Lung microvascular endothelial cell (primary cell): ENCODE measurements at places on chromosomes 5 and 9.

DNA sequence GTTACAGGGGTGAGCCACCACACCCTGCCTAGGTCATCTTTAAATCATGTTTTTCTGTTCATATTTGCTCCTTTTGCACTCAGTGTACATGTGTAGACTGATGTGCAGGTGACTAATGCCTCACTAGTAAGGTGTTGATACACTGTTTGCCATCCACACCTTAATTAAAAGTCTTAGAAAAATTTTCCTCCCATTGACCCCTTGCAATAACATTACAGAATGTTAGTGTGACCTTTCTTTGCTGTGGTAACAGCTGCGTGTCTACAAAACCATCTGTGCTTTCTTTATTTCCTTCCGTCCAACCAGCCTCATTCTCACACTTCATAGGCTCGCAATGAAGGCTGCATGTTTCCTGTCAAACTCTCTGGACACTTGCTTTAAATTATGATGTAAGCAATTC, 6.6 kb upstream of the CEMIP2 start:
- no peak for DNase-seq

- DNase-seq: no peak
Observed at GRCh38 chr5:25448646-25449045, 803.9 kb upstream of the CDH10 start.

GRCh38 chr9:34592895-34593601, 3.5 kb upstream of the CNTFR start:
- no peak for DNase-seq

GRCh38 chr5:72472031-72472430, 35.2 kb downstream of the ZNF366 start:
- no peak for DNase-seq

GRCh38 chr5:172141949-172142319, 46.1 kb downstream of the STK10 start:
- DNase-seq: no peak

DNA sequence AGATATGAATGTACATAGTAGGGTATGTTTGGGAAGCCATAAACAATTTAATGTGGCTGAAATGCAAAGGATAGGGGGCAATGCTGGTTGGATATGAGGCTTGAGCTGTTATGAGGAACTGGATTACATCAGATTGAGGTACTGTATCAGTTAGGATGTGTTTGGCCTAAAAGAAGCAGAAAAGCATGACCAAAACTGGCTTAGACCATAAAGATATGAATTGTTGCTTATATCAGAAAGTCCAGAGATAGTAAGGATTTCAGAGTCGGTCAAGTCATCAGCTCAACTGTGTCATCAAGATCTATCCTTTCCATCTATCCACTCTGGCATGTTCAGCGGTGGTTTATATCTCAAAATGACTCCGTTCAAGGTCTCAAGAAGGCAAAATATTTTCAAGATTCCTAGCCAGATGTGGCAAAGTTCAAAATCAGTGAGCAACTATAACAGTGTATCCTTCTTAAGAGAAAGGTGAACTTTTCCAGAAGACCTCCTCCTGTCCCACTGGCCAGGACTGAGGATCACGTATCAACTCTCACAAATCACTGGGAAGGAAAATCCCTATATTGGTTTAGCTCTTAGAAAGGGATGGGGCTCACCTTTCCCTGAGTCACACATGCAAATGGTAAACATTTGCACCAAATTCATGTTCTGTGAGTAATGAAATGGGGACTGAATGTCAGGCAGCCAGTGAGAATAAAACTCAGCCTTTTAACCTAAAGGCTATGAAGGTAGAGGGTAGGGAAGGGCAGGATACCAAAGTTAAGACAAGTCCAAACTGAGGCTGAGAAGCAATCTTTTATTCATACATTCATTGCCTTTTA, 257.8 kb downstream of the TRIM32 start:
- DNase-seq: no peak

- no peak for DNase-seq
Observed at GRCh38 chr5:171599957-171600612, 180.6 kb downstream of the FGF18 start.

DNA sequence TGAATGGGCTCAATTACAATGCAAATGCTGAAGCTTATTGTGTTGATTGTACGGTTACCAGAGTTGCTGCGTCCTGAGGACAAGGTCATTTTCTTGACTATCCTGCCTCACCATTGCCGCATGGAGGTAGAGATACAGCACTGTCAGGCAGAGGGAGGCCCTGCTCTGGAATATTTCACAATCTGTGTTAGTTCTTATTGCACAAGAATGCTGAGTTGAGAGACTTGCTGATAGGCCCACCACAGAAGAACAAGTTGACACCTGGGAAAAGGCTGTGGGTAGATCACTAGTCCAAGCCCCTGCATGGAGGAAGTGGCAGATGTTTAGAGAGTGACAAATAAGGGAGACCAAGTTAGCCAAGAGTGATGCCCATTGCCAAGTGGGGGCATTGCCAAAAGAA, 344.5 kb upstream of the ITGA1 start:
- DNase-seq: no peak

- DNase-seq: no peak
Observed at GRCh38 chr9:134231330-134231745, 67.0 kb upstream of the RNU6ATAC start.

- peak; percentile 35 for DNase-seq
Observed at GRCh38 chr5:112529525-112529924, 110.4 kb upstream of the EPB41L4A start.

- no peak for DNase-seq
Observed at GRCh38 chr9:105535920-105536668, 21.8 kb upstream of the FKTN start.

- no peak for DNase-seq
Observed at GRCh38 chr9:38358390-38359296, 33.9 kb upstream of the ALDH1B1 start.

GRCh38 chr5:141762790-141763368, 80.8 kb upstream of the ARAP3 start:
- peak; percentile 47 for DNase-seq

GRCh38 chr5:179436321-179437122, 91.3 kb upstream of the ADAMTS2 start:
- DNase-seq: no peak

GRCh38 chr9:84371737-84372136, 31.2 kb upstream of the SLC28A3 start:
- DNase-seq: no peak

- no peak for DNase-seq
Observed at GRCh38 chr5:117880932-117881331, 1107.4 kb downstream of the DTWD2 start.

- no peak for DNase-seq
Observed at GRCh38 chr5:63233361-63233760, 654.7 kb downstream of the LRRC70 start.

DNA sequence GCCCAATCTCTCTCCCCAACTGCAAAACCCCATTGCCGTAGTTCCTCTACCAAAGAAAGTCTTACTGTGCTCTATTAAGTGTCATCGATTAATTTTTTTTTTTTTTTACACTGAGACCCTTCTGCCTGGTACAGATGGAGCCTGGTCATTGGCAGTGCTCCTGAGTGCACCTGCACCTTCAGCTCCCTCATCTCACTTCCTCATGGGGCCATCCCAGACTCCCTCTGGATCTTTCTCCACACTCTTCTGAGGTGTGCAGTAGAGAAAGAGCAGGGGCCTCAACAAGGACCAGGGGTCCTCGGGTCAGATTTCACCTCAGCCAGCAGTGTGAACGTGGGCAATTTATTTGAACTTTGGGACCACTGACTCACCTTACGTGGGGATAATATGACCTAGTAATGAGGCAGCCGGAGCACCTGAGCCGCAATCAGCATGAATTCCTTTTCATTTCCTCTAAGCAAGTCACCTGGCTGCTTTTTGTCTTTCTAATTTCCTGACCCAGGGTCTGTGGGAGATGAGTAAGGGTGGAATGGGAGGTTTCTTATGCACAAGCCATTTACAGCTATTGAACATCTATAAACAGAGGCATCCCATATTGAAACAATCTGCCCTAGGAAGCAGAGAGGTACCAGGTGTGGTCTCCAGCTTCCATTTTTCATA, 22.3 kb upstream of the GABRP start:
- DNase-seq: no peak

DNA sequence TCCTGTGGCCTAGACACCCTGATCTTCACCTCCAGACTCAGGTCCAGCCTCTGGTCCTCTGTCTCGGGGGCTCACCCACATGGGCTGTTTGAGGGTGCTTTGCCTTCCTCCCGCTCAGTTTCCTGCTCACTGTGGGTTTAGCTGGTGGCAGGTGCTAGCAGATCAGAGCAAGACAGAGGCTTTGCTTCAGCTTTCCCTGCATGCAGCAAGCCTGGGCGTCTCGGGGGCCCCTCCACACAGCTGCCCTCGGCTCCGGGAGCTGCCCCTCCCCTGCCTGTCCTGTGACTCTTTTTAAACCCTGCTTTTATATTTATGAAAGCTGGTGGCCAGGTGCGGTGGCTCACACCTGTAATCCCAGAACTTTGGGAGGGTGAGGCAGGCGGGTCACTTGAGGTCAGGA, 14.6 kb downstream of the MRPL36 start:
- no peak for DNase-seq

GRCh38 chr9:270657-271237, 56.1 kb downstream of the DOCK8 start:
- DNase-seq: no peak

DNA sequence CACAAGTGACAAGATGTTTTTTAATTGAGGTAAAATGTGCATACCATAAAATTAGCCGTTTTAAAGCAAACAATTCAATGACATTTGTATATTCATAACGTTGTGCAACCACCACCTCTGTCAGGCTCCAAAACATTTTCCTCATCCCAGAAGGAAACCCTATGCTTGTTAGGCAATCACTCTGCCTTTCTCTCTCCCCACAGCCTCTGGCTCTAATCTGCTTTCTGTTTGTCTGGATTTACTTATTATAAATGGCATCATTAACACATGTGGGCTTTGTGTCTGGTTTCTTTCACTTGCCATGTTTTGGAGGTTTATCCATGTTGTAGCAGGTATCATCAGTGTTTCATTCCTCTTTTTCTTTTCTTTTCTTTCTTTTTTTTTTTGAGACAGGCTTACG, 1.4 kb upstream of the N4BP3 start:
- no peak for DNase-seq

DNA sequence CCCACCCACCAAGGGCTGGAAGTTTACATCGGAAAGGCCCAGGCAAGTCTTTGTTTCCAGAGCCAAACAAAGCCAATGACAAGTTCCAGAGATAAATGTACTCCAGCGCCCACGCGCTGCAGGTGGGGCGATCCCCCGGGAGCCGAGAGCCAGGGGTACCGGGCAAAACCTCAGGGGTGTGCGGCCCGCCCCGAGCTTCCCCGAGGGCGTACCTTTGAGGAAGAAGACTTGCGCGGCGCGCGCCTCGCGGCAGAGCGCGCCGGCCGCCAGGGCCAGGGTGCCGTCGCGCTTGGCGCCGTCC, 671 bp downstream of the DUSP1 start:
- DNase-seq: no peak

DNA sequence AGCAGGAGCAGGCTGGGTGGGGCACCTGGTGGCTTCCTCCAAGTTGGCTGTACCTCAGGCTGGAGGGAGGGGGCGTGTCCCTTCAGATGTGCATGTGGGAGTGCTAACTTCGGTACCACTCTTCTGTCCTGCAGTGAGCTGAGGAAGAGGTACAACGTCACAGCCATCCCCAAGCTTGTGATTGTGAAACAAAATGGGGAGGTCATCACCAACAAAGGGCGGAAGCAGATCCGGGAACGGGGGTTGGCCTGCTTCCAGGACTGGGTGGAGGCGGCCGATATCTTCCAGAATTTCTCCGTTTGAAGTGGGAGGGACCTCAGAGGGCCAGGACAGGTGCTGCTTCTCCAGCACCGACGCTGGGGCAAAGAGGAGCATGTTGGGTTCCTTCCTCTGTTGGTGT, 9.3 kb downstream of the NXNL2 start:
- DNase-seq: peak; percentile 84

GRCh38 chr5:83572271-83572670, 100.7 kb downstream of the VCAN start:
- DNase-seq: no peak

- DNase-seq: no peak
Observed at GRCh38 chr9:16426716-16427115, 443.8 kb downstream of the BNC2 start.

DNA sequence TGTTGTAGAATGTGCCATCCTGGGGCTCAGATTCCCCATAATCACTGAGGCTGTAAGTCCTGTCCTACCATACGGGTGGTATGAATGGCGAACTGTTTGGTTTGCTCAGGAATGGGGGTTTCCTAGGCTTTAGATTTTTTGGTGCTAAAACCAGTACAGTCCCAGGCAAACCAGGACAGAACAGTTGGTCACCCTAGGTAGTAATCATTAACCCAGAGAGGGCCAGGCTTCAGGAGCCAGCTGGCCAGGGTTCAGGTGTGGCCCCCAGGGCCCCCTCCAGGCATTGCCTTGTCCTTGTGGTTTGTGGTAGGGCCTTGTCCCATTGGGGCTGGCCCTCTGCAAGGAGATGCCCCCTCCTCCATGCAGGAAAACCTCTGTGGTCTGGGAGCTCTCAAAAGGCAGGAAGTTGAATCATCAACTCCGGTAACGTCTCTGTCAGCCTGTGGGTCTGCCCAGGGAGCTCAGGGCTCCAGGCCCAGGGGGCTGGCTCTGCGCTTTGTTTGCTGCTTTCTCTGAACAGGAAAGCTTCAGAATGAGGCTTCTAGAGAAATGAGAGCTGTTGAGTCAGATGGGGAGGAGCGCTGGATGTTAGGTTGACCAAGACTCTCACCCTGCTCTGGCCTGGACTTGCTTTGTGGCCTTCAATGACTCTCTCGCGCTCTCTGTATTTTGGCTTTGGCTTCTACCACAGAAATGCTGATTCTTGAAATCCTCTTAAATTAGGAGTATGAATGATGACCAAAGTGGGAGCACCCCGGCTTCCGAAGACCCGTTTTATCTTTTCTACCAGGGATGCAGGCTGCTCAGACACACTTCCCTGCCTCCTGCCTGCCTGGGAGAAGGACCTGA, 22.2 kb upstream of the JADE2 start:
- DNase-seq: peak; percentile 99

DNA sequence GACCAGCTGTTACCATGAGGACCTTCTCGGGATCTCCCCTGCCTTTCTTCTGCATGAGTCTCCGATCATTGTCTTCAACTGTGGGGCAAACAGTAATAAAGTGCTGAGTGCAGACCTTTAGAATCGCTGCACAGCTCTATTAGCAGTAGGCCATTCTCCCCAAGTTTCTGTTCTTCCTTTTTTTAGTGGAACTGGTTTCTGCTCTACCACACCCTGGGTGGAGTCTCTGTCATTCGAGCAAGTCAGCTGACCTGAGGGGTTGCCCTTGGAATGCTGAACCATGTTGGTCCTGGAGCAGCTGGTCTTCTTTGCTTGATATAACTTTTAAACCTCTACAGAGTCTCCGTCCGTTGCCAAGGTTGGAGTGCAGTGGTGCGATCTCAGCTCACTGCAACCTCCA, 33.4 kb upstream of the GNPDA1 start:
- no peak for DNase-seq

DNA sequence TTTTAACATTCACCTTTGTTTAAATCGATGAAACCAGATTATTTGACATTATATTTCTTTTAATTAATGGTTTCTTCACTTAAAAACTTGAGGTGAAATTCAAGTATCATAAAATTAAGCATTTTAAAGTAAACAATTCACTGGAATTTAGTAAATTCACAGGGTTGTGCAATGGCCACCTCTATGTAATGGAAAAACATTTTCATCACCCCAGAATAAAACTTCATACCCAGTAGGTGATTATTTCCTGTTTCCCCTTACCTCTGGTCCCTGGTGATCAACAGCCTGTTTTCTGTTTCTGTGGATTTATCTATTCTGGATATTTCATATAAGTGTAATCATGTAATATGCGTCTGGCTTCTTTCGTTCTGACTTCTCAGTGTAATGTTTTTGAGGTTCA, 27.2 kb downstream of the HSPA4 start:
- DNase-seq: peak; percentile 69
